ENCODE measurements at places on chromosomes 13 and 19.

- no peak for DNase-seq
Observed at GRCh38 chr13:69720278-69720983, 387.2 kb upstream of the ATXN8OS start.

DNA sequence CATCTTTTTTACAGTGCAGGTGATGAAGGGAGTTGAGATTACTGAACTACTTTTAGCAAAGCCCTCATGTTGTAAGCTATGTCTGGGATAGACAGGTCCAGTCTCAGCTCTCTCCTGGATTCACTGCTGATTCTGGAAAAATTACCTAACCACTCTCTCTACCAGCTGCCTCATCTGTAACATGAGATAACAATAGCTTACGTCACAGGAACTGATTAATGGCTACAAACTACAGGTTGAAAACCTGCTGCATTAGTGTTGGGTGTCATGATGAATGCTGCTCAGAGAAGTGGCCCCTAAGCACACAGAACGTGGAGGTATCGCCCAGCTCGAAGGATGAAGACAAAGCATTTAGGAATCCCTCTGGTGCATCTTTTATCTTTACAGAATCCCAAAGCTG lies 277.8 kb downstream of the ABCC4 start:
- peak; percentile 29 for DNase-seq

DNA sequence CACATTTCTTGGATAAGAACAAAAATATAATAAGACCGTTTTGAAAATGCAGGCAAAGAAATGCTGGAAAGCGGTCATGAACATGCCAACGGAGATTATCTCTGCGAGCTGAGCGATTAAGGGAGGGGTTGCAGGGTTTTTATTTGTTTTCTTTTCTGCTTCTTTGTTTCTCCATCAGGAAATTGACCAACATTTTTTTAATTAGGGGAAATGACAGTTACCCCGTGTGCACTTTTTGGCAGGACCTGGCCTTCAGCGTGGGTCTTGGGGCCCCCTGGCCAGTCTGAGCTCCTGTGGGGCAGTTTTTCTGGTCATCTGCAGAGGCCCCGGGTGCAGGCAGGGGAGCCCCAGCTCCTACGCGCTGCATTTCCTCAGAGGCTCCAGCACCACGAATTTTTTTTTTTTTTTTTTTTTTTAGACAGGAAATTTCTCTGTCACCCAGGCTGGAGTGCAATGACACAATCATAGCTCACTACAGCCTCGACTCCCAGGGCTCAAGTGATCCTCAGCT lies 31.3 kb upstream of the HOMER3 start:
- DNase-seq = no peak

- DNase-seq = no peak
Observed at GRCh38 chr19:10116085-10116865, 3.4 kb downstream of the EIF3G start.

- no peak for DNase-seq
Observed at GRCh38 chr13:50267066-50267465, 251.8 kb downstream of the KCNRG start.

DNA sequence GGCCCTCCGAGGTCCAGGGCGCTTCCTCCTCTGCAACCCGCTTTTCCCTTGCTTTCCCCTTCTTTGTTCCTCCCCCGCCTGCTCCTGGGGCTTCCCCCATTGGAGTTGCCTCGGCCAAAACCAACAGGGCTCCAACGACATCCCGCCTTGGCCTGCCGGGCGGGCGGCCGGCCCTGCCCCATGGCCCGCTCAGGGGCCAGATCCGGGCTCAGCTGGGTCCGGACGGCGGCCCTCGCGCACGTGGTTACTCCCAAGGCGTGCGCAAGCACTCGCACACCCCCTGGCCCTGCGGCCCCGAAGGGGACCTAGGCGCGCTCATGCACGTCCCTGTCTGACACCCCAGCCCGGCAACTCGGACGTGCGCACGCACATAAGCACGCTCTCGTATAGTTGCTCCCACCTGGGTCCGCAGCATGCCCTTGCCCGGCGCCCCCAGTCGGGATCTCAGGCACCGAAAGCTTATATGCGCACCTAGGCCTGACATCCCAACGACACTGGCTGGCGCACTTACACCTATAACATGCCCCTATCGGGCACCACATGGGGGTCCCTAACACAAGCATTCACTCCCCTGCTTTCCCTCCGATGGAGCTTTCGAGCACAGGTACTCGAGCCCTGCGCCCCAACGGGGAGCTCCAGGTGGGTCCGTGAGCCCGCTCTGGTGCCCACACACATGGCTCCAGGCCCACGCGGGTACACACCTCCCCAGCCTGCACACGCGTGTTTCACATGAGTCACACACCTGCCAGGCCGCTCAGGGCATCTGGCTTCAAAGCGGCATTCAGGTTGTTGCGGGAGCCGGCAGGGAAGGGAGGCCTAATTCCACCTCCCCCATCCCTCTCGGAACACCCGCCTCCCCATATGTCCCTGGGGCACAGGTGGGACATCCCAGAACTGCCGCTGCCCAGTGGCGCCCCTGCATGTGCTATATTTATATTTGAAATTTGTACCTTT lies 15.0 kb downstream of the NFIX start:
- no peak for DNase-seq

DNA sequence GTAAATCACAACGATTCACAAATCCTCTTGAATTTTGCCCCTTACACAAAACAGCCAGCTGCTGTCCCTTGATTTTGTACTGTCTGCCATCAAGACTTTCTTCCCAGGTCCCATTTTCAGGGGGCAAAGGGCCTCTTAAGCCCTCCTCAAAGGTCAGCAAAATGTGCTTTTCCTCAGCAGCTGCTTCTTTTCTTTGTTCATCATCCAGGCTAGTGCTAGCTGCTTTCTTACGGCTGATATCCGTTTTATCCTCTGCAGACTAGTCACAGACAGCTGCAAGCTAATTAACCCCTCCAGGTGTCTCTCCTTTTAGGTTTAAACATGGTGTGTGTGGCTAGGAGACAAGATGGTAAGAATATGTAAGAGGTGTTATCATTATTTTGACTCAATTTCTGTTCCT lies 90.9 kb downstream of the NALCN start:
- DNase-seq = peak; percentile 91

GRCh38 chr13:106089261-106089980 lies 446.0 kb downstream of the EFNB2 start:
- DNase-seq = no peak

GRCh38 chr19:4639531-4640246 lies 373 bp downstream of the TNFAIP8L1 start:
- peak; percentile 18 for DNase-seq

GRCh38 chr19:51803519-51803918 lies 8.6 kb downstream of the FPR3 start:
- no peak for DNase-seq

GRCh38 chr19:14072535-14073260 lies at the start of gene MISP3:
MISP3 (plus strand) TSS chr19:14072786; CDS start chr19:14073310, 524 bp downstream.
- peak; percentile 52 for DNase-seq

GRCh38 chr19:40646743-40647254 lies 43.7 kb downstream of the NUMBL start:
- no peak for DNase-seq

DNA sequence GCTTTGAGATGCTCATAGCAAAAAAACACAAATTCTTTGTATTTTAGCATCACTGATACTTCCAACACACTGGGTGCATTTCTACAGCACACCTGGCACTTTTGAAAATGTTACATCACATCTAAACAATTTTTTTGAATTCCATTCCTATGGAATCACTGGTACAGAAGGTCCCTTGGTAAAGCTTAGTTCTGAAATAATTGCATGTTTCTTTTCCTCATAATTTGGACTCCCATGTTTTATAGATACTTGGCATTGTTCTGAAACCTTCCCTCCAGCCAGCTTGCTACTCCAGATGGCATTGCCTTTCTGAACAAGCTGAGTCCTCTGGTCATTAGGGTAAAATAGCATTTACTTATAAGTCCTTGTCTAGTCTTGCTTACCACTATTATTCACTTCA lies 481.3 kb upstream of the GPC6 start:
- no peak for DNase-seq

- DNase-seq = peak; percentile 69
Observed at GRCh38 chr13:33782631-33783030, 35.3 kb upstream of the RFC3 start.

GRCh38 chr19:12198136-12198535 lies 35.2 kb downstream of the ZNF136 start:
- no peak for DNase-seq

DNA sequence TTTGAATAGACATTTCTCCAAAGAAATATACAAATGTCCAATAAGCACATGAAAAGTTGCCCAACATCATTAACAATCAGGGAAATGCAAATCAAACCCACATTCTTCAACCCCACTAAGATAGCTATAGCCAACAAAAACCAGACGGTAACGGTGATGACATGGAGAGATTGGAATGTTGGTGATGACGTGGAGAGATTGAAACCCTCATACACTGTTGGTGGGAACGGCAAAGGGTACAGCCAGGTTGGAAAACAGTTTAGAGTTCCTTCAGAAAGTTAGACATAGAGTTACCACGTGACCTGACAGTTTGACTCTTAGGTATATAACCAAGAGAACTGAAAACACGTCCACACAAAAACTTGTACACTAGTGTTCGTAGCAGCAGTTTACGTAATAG lies 48.1 kb downstream of the TNFRSF19 start:
- DNase-seq = no peak

- no peak for DNase-seq
Observed at GRCh38 chr13:47904891-47905290, 96.2 kb downstream of the SUCLA2 start.

GRCh38 chr19:36141039-36141927 lies 1.4 kb downstream of the CAPNS1 start:
- DNase-seq = peak; percentile 70

- no peak for DNase-seq
Observed at GRCh38 chr19:41401483-41401882, 3.9 kb downstream of the BCKDHA start.

Data from NCI-H1092 treated with DMSO at 0.1 percent for 48 hours (cell line).